ENCODE measurements at places on chromosomes 12 and 14. TPM values are rescaled to one million over a fixed set of nuclear protein-coding genes. Genes with fewer than 3 reads are reported as not detected.

DNA sequence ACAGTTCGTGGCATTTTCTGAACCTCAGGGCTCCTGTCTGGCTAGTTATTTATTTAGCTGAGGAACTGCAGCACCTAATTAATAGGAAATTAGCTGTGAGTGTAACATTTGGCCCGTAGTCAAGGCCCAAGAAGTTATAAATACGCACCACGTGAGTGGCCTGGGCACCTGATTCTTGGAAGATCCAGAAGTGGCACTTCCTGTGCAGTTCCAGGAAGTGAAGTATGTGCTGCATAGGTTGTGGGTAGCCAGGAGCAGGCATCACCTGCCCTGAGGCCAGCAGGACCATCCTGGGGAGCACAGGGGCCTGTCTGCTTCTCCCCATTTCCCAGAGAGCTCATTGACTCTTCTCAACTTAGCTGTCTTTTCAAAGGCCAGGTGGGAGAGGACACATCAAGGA is 255.6 kb downstream of the NRXN3 start:
- no peak for DNase-seq

DNA sequence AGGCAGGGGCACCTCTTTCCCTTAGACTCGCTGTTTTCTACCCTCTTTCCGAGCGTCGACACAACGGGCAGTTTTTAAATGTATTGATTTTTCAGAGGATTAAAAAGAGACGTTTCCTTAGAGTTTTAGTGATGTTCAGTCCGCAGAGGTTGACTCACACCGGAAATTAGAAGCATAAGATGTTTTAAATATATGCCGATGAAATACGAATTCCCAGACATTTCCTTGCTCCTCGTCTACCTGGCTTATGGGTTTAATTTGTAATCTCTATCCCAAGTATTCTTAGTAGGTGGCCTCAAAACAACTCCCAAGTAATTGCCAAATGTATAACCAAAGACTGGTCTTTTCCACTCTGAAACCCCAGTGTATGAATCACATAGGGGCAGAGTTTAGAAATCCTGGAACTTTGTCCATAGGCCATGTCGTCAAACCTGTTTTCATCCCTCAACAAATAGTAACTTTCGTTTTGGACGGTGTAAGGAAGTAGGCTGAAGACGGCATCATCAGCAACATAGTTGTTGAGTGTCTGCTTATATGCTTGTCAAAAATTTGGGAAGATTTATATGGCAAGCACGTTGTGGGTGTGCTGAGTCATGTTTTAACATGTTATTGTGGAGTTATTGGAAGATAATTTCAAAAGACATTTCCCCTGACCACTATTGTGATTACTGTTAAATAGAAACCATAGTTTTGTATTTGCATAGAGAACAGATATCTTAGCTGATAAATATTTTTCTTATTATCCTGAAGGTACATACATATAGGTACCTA is 824 bp downstream of the TBK1 start:
- DNase-seq = no peak

PMCH gene
- 1.4 TPM for total RNA-seq

GRCh38 chr14:96225745-96226151 is 21.1 kb downstream of the BDKRB2 start:
- DNase-seq = no peak

DNA sequence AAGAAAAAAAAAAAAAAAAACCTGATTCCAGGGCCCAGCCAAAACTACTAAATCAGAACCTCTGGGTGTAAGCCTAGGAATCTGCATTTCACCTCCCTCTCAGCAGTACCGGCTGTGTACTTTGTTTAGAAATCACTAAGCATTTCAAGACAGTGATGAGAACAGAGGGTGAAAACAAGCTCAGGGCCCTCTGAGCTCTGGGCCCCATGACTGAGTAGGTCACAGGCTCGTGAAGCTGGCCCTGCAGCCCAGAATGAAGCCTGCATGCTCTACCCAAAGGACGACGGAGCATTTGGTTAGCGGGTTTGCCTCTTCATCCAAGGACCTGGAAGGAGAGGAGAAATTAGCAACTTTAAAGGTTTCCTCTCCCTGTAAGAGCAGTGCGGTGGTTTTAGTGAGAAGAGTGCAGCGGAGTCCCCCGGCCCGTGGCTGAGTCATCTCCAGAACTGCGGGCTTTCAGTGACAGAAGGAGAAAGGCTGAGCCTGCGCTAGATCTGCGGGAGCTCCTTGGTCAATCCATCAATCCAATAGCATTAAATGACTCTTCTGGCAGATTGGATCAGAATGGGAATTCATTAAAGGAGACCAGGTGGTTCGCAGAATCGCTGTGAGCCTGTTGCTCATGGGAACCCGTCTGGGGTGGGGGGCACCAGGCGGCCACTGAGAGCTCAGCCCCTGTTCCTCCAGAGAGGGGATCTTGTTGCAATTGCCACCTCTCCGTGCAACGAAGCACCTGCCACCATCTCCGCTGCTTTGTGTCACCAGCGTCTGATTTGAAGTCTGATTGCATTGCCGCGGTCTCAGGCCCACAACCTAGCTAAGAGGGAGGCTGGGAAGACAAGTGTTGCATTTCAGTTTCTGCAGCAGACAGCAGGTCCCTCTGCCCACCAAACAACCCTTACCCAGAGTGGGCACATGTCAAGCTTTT is 7.3 kb downstream of the IL31 start:
- peak; percentile 75 for DNase-seq

DNA sequence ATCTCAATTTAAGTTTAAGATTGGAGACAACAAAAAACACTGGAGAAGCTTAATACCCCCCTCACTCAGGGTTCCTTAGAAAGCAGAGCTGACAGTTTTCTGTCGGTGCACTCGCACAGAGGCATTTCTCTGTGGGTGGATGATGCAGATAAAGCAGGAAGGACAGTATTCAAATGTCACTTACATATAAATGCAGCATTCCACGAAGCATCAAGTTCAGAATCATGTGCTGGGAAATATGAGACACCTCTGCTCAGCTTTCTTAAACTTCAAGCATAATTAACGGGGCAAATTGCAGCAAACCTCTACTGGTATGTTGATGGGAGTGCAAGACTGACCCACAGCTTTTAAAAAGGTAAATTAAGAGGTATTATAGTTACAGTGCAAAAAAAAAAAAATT is 68.7 kb downstream of the DICER1 start:
- no peak for DNase-seq
